ENCODE measurements at places on chromosomes 3 and 15. TPM values are rescaled to one million over a fixed set of nuclear protein-coding genes. Genes with fewer than 3 reads are reported as not detected.

- DNase-seq: no peak
Measured at GRCh38 chr3:51708216-51708845, 1.5 kb downstream of the GRM2 start.

PIERCE2 gene
- 8.0 TPM for polyA plus RNA-seq

- DNase-seq: no peak
Measured at GRCh38 chr15:71136793-71137518, 21.7 kb downstream of the THSD4 start.

AGTR1 gene
- polyA plus RNA-seq: 31.8 TPM

GRCh38 chr3:71110385-71111222 lies 472.9 kb downstream of the FOXP1 start:
- no peak for DNase-seq

DNA sequence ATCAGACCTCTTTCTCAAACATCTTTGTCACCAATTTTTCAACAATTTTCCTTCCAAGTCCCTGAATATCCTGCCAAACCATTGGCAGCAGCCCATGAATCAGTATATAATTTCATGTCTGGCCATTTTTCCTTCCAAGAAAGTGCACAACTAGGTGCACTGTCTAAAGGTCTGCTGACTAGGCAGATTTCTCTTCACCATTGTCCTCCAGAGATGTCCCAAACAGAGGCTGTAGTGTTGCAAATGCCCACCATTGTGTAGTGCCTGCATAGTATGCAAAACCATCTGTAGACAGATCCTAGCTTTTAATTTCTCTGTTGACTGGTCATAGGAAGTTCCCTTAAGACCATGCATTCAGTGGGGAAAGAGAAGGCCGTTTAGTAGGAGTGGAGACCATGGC lies 25.0 kb upstream of the GOLGA6L2 start:
- DNase-seq: no peak

CSTA gene
- polyA plus RNA-seq: 0.69 TPM

GOLGA6L10 gene
- 3.9 TPM for polyA plus RNA-seq

PLAAT1 gene
- polyA plus RNA-seq: 2.6 TPM

ACP3 gene
- 62.6 TPM for polyA plus RNA-seq

DNA sequence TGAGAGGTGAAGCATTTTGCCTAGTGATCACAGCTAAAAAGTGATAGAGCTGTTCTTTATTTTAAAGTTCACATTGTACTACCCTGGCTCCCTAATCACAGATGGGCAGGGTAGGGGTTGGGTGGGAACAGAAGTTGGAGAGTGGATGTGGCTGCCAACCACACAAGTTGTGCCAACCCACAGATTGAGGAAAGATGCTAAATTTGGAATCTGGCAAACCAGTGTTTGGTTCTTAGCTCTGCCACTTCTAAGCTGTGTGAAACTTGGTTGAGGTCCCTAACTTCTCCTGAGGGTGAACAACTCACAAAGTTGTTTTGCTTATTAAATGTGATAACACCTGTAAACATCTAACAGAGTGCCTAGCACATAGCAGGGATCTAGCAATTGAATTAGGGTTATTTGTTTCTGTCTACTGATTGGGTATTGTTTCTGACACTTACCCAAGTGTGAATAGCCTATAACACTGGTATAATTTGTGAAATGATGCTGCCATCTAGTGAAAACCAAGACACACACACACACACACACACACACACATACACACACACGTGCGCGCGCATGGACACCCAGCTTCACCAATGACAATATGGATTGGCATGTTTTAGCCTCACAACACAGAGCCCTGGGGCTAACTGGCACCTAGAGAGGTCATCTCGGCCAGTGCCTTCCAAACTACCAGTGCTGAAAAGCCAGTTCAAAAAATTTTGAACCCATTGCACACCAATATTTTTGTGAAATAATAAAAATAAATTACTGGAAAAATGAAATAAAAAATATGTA lies 25.3 kb downstream of the ADGRG7 start:
- DNase-seq: no peak

DNA sequence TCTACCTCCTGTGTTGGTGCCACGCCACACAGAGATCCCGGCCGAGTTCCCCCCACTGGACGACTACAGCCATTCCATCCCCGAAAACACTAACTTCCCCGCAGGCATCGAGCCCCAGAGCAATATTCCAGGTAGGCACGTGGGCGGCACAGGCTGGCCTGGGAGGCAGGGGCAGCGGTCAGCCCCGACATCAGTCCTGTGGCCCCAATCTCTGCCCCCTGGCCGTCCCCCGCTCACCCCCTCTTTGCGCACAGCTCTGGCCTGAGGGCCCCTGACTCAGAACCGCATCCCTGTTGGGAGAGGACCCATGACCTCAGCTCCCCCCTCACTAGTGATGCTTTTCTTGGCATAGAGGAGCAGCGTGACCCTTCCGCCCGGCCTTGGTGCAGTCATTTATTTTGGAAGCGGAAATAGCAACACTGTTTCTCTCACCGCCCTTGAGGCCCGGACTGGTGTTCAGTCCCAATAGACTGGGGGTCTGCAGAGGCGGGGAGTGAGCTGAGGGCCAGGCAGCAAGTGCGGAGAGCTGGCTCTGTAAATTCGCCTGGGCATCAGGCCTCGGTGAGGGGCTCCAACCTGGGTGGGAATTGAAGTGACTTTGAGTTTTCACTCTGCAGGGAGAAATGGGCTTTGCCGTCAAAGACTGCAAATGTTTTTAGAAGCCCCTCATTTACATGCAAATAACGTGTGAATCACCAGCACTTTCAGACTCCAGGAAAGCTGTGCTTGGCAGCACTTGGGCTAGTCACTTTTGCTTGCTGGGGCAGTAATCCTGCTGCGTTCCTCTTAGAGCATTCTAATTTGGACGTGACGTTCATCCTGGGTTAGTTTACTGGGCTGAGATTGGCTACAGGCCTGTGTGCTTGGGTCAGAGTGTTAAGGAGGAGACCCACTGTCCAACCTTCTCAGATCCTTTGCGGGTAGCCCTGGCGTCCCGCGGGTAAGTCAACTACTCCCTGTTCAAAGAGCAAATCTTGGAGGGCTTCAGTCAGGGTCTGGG lies 88.9 kb downstream of the AAGAB start:
- DNase-seq: no peak

GRCh38 chr3:195035345-195036202 lies 235.4 kb downstream of the XXYLT1 start:
- DNase-seq: no peak

DNA sequence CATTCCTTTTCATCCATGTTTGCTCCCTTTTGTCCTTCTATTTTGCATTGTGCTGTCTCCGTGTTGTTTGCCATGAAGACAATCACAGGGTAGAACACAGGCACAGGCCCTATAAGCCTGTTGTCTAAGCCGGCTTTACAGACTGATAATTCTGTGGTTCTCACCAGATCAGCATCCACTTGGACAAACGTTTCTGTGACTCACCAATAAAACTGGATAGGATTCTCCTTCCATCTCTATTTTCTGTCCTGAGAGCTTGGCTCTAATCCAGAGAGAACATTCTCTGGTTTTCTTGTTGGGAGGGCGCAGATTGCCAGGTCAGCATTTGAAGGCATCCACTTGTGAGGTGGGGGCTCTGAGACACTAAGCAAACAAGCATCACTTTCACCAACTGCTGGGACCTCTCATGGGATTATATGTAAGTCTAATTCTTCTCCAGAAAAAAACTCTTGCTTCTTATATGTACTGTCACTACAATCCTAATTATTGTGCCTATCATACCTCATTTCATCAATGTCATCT lies 101.6 kb downstream of the ERC2 start:
- DNase-seq: no peak

CLDN18 gene
- polyA plus RNA-seq: 1.4 TPM

SNX22 gene
- polyA plus RNA-seq: 1.6 TPM

TTC23 gene
- 30.7 TPM for polyA plus RNA-seq

GRCh38 chr3:68139897-68140296 lies 485.5 kb upstream of the SUCLG2 start:
- no peak for DNase-seq

SH2D7 gene
- polyA plus RNA-seq: 0.37 TPM

GRCh38 chr3:40588406-40588805 lies 63.6 kb downstream of the ZNF621 start:
- DNase-seq: no peak

DNA sequence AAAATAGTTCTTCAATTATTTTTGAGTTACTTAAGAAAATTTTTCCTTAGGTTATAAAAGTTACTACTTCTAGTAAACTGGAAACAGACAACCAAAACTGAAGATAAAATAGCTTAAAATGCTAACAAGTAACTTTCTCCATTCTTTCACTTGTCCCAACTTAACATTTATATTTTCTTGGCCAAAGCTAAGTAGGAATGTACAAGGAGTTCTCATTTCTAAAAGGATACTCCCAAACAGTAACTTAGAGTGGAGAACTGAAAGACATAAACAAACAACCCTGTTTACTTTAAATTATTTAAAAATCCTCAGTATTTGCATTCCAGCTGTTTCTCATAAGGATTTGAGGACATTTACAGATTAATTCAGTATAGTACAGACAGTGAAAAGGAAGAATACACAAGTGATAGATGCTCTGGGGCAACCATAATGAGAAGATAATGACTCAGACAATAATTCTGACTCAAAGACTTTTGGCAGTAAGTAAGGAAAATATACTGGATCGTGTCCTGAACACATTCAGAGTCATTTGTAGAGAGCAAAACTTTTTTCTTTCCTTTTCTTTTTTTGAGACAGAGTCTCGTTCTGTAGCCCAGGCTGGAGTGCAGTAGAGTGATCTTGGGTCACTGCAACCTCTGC lies 29.2 kb upstream of the ANXA2 start:
- no peak for DNase-seq

GRIP2 gene
- 1.1 TPM for polyA plus RNA-seq

GRCh38 chr3:134028486-134029255 lies 1.1 kb downstream of the SLCO2A1 start:
- DNase-seq: peak; percentile 16

HACD3 gene
- polyA plus RNA-seq: 192 TPM

DNA sequence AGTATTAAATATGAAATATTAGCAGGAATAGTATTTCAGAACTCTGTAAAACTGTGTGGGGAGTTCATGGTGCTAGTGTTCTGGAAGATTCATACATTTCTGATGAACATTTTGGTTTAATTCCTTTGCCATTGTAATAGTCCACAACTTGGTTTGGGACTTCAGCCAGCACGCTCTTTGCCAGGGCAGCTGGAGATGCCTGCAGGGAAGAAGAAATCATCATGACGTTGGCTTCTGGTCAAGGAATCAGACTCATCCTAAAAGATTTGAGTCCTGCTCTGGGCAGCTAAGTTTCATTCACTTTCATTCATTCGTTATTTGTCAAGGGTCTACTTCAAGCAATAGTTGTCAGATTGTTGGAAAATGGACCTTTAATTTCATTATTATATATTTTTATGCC lies 32.4 kb upstream of the MRPL3 start:
- DNase-seq: no peak

DNA sequence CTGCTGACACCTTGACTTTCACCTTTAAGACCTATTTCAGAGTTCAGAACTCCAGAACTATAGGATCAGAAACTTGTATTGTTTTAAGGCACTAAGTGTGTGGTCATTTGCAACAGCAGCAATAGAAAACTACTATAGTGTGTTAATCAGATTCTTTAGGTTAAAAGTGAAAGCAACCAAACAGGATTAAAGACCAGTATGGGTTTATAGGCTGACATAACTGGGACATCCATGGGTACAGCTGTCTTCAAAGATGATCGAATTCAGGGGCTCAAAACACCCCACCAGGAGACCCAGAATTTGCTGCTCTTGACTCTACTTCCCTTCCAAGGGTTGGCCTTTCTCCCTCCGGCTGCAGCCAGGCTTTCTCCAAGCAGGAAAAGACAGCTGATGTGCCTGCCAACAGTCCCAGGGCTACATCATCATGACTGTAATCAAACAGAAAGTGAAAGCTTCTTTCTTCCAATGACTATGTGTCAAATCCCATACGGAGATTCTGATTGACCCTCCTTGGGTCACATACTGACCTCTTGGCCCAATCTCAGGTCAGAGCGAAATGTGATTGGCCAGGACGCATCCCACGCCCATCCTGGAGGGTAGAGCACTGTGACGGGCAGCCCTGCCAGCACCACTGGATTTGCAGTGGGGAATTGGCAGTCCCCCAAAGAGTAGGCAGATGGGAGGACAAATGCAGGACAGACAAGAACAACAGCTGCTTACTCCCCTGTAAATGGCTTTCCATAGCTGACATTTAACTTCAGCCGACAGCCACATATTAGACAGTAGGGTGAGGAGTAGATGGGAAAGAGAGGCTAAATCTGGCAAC lies 51.4 kb upstream of the RNF7 start:
- DNase-seq: no peak

DNA sequence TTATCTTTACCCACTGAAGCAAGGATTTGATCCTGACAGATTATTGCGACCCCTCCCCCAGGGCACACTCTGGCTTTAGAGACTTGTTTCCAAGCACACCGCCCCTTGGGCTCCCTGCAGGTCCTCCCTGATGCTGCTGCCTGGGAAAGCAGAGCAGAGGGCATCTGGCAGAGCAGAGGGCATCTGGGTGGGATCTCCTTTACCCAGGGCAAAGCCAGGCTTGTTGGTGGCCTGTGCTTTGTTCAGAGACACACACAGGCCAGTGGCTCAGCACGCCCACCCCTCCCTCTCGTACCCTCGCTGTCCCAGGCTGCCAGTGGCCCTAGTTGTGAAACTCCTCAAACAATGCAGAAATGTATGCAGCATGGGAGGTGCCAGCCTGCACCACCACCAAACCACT lies 4.8 kb downstream of the KLF13 start:
- no peak for DNase-seq
